ENCODE measurements at places on chromosomes 3 and 15.

- peak; percentile 10 for DNase-seq
These were observed 945.1 kb downstream of the IGSF11 start for GRCh38 chr3:118089563-118089962.

DNA sequence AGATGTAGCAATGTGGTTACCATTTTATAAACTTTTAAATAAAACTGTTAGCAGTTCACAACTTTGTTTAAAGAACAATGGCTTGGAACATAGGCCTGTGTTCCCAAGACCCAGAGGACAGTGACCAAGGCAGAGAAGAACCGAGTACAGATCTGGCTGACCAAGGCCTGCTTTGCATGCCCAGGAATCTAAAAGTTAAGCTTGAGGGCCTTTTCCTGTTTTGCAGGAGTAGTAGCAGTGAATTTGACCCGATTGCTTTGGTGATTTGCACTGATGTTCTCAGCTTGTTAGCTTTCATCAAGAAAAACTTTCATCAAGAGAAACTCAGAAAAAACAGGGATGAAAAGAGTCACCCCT lies 9.9 kb downstream of the FILIP1L start:
- DNase-seq: no peak

DNA sequence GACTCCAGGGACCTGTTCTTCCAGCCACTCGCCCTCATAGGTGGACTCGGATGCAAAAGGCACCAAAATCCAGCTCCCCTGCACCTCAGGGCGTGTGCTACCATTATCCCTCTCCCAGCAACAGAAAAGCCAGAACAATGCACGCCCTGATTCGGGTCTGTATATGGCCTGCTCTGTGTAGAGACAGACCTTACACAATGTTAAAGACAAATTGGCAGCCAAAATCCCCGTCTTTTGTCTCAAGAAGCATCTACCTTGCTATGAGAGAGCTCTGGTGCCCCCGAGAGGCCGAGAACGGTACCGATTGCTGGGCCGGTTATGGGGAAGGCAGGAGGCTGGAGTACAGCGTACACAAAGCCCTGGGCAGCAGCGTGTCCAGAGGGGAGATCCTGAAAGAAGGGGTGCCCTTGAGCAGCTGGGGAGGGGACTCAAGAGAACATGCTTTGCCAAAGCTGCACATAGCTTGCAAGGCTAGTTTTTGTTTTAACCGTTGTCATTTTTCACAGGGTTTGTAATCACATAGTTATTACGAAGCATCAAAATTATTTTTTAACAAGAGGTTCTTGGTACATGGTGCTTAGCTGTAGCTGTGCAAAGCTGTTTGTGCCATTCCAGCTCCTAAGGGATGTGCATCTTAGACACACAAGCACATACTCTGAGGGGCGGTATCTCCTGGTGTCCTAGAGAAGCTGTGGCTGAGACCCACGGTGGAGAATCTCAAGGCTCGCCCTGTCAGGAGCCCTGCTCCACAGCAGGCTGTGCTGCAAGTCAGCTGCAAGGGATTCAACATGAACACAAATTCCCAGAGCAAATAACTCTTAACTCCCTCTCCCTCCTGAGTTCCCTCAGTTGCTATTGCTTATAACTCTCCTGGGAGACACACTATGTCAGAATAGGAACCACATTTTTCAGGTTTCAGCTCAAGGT lies 461.5 kb upstream of the PPP2R3A start:
- peak; percentile 39 for DNase-seq

DNA sequence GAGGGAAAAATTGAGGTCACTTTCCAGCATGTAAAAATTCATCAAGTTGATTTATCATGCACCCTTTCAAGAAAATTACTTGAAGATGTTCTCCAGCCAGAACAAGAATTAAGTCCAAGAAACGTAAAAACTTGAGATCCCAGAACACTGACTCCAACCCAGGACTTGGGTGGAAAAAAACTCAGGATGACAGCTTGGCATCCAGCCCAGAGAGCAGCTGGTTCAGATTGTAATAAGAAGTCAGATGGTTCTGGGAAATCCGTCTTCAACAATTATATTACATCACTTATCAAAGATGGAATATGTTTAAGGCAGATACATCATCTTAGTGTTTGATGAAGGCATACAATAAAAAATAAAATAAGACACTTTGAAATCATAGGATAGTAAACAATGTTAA lies 23.0 kb upstream of the DNAJC13 start:
- DNase-seq: peak; percentile 59

DNA sequence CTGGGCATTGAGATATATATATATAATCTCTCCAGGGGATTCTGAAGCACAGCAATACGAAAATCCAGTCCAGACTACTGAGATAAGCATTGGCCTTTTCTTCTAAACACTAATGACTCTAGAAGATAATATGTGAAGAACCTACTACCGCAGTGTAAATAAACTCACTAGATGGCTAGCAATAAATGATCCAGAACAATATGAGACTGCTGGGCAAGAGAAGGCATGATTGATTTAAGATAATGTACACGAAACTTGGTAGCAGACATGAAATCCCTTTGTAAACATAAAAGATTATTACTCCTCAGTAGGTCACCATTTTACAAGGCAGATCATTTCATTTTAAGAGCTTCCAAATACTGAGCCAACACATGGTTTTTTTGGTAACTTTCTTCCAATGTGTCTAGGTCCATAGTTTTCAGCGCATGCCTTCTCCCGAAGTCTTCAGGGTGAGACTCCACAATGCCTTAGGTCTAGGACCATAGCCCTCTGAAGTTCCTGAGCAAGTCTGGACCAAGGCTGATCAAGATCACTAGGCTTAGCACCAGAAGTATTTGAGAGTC lies 193.2 kb downstream of the LRRN1 start:
- DNase-seq: no peak

DNA sequence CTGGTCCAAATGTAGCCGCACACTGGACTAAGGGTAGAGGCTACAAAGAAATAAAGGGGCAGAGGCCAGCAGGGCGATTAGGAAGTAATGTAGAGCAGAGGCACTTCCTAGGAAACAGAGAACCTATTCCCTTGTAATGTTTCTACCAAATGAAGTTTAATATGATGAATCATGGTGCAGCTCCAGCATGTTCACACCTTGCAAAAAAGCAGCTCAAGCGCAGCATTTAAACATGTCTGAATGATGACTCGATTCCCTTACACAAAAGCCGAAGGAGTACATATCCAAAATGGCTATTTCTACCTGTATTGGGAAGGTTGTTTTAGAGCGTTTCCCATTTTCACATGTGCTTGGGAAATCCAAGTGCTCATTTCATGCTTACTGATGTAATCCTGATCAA lies 204.8 kb downstream of the MECOM start:
- DNase-seq: no peak

DNA sequence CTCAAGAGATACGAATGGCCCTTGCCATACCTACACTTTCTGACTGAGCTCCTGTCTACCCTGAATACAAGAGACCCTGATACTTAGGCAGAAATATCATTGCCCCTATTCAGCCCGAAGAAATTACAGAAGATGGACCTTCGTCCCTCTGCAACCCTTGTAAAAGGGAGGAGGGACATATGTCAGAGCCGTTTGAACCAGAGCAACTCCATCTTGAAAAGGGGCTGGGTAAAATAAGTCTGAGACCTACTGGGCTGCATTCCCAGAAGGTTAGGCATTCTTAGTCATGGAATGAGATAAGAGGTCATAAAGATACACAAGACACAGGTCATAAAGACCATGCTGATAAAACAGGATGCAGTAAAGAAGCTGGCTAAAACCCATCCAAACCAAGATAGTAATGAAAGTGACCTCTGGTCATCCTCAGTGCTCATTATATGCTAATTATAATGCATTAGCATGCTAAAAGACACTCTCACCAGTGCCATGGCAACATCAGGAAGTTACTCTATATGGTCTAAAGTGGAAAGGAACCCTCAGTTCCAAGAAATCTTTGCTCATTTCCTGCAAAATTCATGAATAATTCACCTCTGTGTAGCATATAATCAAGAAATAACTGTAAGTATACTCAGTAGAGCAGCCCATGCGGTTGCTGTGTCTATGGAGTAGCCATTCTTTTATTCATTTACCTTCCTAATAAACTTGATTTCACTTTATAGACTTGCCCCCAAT lies 49.7 kb upstream of the GPD1L start:
- DNase-seq: no peak

GRCh38 chr3:173030273-173030672 lies 110.8 kb downstream of the SPATA16 start:
- DNase-seq: no peak

DNA sequence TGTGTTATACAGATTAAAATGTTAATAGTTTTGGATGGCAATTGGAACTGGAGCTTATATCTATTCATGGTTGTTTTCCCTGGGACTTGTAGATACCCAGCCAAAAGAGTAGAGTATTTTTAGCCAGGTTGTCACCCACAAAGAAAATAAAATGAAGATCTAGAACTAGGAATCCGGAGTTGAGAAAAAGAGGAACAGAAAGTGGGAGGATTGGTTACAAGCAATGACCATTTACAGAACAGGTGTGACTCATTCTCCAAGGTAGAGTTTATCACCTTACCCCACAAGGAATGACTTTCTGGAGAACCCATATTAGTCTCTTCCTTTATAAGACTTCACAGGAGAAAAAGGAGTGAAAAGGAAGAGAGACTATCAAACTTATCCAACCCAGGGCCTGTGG lies 99.8 kb downstream of the TMEM108 start:
- DNase-seq: no peak

- no peak for DNase-seq
These were observed 51.2 kb downstream of the HACD2 start for GRCh38 chr3:123533554-123534159.

- DNase-seq: peak; percentile 49
These were observed 42.9 kb downstream of the CFAP20DC start for GRCh38 chr3:59006634-59007517.

DNA sequence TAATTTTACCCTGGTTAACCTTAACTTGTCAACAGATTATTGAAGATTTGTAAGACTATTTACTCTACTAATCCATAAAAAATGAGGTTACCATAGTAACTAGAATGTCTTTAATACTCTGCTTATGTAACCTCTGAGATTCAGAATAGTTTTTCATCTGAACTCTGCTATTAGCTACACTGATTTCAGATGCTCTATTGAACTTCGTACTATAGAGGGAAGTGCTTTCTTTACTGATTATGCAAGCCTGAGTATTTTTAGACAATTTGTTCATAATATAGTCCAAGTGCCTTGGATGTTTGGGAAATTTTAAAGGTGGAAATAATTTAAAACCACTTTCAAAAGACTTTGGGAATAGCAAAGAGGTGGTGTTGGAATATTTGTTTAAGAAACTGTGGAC lies 107.9 kb upstream of the GBE1 start:
- DNase-seq: no peak

- DNase-seq: no peak
These were observed 48.5 kb downstream of the RGMA start for GRCh38 chr15:93040288-93041158.
